Neural crest cell (in vitro differentiated cells): ENCODE measurements at places on chromosomes 2 and 18.

DNA sequence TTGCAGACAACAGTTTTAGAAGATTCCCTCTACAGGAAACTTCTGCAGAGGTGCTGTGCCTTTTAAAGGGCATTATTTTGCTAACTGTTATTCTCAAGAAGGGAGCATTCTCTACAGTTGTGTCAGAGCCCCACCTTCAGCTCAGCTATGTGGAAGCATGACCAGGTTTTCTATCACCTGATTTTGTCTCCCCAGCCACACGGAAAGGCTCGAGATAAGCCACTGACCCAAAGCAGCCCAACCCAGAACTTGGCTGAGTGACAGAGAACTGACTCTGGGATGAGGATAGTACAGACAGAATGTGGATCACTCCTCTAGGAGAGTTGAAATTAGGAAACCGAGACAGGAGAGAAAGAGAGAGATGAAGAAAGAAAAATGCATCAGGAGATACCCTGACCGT lies 10.7 kb downstream of the COL4A4 start:
- no peak for DNase-seq

- DNase-seq = no peak
Measured at GRCh38 chr2:67702937-67703336, 305.8 kb downstream of the ETAA1 start.

- no peak for DNase-seq
Measured at GRCh38 chr2:72638600-72639211, 187.1 kb downstream of the EXOC6B start.

- DNase-seq = no peak
Measured at GRCh38 chr18:45751766-45752165, 27.8 kb downstream of the SLC14A1 start.

GRCh38 chr2:107760620-107761364 lies 65.9 kb upstream of the RGPD4 start:
- DNase-seq = no peak

GRCh38 chr2:240646900-240647502 lies 21.7 kb downstream of the GPR35 start:
- no peak for DNase-seq

DNA sequence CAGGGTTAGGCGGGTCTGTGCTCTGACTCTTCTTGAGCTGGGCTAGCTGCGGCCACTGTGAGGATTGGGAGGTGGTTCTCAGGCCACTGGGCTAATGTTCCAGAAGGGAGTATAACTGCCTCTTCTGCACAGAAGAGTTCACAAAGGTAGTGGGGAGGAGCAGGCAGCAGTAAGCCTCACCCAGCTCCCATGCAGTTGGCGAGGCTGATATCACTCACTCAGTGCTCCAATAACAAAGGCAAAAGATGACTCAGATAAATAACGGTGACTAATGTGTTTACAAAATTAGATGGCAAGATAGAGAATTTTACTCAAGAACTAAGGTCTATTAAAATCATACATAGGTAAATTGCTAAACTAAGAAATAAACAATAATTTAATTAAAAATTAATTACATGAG lies 174.2 kb upstream of the TMEM200C start:
- no peak for DNase-seq

- no peak for DNase-seq
Measured at GRCh38 chr2:187481543-187481942, 33.5 kb upstream of the CALCRL start.

DNA sequence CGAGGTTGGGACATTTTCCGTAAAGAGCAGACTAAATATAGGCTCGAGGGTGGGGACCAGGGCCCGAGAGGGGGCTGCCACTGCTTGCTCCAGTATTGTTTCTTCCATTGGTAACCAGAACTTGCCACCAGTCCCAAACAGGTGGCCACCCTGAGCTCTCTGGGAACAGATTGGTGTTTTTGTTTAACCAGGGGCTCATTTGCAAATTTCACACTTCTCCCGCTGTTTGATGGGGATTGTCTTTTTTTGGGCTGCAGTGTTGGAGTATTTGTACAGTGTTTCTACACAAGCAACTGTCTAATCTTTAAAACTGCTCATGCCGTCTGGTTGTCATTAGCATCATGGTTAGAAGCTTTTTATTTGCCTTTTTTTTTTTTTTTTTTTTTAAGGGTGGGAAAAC lies 8.5 kb downstream of the AGAP1 start:
- no peak for DNase-seq

GRCh38 chr18:71252351-71252865 lies 963.6 kb downstream of the SOCS6 start:
- DNase-seq = no peak

GRCh38 chr2:74083750-74084149 lies 64.0 kb downstream of the BOLA3 start:
- DNase-seq = no peak

DNA sequence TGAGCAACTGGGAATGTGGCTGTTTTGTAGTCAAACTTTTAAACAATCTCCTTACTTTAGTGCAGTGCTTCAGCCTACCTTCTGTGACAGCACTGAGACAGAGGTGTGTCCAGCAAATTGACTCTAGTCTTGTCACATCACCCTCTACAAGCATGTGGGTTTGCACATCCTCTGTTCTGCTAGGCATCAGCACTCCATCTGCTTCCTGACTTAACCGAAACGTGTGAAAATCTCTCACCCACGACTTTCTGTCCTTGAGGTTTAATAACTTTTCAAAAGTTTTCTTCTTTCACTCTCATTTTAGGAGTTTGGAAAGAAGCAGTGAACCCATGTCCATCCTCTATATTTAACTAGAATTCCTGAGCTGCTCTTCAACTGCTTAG lies 42.6 kb downstream of the TTR start:
- no peak for DNase-seq

GRCh38 chr2:105674401-105674800 lies 70.3 kb upstream of the NCK2 start:
- no peak for DNase-seq

DNA sequence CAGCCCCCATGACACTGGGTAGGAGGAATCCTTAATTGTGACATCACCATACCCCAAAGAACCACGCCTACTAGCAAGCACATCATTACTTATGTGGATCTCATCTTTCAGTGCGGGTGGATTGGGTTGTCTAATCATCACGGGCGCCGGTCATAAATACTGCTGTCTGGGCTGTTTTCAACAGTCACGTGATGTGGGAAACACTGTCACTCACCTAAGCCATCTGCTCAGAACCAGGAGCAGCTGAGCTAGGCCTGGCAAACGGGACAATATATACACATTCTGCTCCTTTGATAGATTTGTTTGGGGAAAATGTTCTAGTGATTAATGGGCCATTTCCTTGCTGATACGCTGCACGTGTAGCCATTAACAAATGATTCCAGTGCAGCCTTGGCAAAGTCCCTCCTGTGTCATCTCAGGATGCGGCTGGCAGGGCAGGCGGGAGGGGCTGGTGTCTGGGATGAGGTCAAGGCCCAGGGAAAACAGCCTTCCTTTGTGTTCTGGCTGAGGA lies 145.9 kb upstream of the COPS8 start:
- no peak for DNase-seq

GRCh38 chr18:49921318-49921985 lies 108.1 kb upstream of the ACAA2 start:
- no peak for DNase-seq

GRCh38 chr2:26572591-26572990 lies 68.6 kb downstream of the CIB4 start:
- DNase-seq = no peak

GRCh38 chr2:170533156-170533555 lies 182.0 kb upstream of the SP5 start:
- DNase-seq = no peak

GRCh38 chr2:150211164-150211631 lies 276.3 kb downstream of the RND3 start:
- no peak for DNase-seq

DNA sequence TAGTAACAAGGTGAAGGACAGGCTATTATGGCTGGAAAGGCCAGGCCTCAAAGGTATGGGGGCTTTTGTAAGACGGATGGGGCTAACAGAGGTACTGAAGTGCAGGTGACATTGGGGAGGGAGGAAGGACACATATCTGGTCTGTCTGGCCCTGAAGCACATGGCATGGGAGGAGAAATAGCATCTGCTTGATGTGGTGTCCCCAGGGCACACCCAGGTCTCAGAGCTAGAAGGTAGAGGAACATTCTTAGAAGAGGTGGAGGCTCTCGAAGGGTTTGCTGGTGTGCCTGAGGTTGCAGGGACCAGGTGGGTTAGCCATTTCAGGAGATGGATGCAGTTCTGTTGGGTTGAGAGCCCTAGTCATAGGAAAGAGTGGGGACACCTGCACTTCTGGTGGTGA lies 9.5 kb downstream of the RALB start:
- DNase-seq = no peak

- DNase-seq = no peak
Measured at GRCh38 chr2:235382601-235383000, 111.2 kb upstream of the AGAP1 start.

GRCh38 chr2:3107567-3107966 lies 270.1 kb downstream of the EIPR1 start:
- DNase-seq = no peak

DNA sequence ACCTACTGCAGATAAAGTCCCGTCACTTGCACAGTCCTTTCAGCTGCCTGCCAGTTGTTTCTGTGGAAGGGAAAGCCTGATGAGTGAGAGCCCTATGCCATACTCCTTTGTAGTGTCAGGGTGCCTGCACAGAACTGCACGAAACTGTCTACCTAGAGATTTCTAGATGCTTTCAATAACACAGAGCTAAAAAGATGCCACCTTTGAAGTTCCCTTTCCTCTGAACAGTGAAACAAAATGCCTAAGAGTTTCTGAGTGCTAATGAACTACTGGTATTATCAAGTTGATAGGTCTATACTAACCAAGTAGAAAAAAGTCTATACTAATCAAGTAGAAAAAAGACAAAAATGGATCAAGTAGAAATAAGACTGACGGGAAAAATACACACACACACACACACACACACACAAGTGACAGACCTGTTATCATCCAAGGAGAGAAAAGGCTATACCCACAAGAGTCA lies 79.0 kb downstream of the TLK1 start:
- DNase-seq = no peak
